ENCODE measurements at places on chromosomes 3 and 15.

DNA sequence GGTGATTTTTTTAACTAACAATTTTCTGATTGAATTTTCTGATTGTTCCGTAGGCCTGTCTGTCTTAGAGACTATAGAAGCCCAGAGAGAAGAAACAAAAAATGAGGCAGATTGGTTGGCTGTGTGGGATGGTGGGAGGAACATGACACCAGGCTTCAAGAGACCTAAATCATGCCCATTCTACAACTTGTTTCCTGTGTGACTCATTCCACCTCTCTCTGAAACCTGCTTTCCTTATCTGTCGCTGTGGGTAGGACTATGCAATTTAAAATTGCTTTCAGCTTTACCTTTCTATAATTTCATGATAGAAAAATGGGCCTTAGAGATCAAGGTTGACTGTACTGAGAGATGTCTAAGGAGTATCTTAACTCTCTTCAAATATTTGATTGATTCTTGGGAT is 44.5 kb downstream of the OXNAD1 start:
- H3K36me3 ChIP-seq = peaks cover 62% of the 10 kb centered on the region
- no peaks in the 10 kb centered on the region for H3K27me3 ChIP-seq
- no peak overlapping the region for H3K4me3 ChIP-seq
- H3K4me1 ChIP-seq = no peaks in the 10 kb centered on the region
- peak; percentile 15 for DNase-seq

- no peak overlapping the region for H3K4me3 ChIP-seq
- H3K27ac ChIP-seq = no peak overlapping the region
- H3K4me1 ChIP-seq = no peaks in the 10 kb centered on the region
- no peak for DNase-seq
- H3K36me3 ChIP-seq = no peaks in the 10 kb centered on the region
- no peaks in the 10 kb centered on the region for H3K27me3 ChIP-seq
Measured at GRCh38 chr15:81914734-81915256, 131.0 kb downstream of the MEX3B start.

DNA sequence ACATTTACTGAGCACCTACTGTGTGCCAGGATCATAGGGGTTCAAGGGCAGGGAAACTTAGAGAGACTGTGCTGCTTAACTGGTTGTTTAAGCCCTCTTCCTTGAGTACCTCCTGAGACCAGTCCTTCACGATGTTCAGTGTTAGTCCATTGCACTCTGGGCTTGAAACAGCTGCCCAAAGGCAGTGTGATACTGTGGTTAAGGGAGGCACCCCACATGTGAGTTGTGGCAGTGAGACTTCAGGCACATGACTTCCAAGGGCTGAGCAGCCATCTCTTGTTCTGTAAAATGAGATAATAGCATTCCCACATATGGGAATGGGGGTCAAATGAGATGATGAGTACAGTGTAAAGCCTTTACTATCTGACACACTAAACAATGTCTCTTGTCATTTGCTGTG is 75.1 kb downstream of the LINGO1 start:
- H3K27ac ChIP-seq = no peak overlapping the region
- no peaks in the 10 kb centered on the region for H3K27me3 ChIP-seq
- H3K4me1 ChIP-seq = no peaks in the 10 kb centered on the region
- no peak for DNase-seq
- H3K4me3 ChIP-seq = no peak overlapping the region

DNA sequence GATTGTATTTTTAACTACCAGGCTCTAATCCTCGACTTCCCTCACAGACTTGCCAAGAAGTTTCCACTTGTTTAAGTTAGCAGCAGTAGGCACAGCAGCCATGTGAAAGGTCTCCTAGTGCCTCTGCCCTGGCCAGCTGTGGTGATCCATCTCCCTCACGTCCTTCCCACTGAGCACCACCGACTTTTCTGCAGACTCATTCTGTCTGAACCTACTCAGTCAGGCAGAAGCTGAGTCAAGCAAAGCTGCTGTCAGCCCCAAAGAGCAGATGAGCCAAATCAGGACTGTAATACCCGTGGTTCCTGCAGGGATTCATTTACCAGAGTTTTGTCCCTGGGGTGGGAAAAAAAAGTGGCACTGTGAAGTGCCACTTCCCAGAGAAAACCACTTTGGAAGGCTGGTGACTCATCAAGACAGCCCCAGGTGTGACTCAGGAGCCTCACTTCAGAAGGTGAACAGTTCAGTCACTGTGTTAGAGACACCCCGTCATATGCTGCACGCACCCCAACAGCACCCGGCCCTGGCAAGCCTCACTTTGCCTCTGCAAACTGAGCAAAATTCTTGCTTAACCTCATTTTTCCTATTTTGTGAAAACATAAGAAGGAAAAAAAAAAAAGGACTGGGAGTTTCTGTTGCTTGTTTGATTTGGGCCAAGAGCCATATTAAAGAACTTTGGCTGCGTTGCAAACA is 76.0 kb downstream of the WWTR1 start:
- H3K27ac ChIP-seq = no peak overlapping the region
- H3K36me3 ChIP-seq = no peaks in the 10 kb centered on the region
- DNase-seq = no peak
- no peak overlapping the region for H3K4me3 ChIP-seq

DNA sequence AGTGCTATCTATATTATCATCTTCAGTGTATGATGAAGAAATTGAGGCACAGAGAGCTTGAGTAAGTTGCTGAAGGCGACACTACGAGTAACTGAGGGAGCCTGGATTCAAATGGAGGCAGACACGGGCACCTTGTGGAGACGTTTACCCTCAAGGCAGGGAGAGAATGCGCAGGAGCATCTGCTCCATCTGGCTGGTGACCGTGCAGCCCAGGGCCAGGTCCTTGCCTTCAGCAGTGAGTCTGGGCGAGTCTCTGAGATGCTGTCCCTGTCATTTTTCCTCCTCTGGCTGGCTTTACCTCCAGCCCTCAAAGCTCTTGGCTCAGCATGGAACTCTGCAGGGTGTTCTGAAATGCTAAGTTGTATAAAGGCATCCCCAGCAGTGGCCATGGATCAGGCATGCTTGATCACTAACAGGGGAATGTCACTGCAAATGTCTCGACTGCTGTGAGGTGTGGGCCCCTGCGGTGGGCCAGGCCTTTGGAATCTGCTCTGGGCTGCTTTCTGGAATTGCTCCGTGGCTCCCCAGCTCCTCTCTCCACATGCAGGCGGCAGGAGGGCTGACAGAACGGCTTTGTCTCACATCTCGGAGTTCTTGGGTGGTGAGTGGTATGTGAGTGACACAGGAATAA is 19.7 kb downstream of the SPSB4 start:
- no peak overlapping the region for H3K4me3 ChIP-seq
- DNase-seq = no peak
- no peaks in the 10 kb centered on the region for H3K27me3 ChIP-seq
- no peaks in the 10 kb centered on the region for H3K4me1 ChIP-seq
- H3K36me3 ChIP-seq = no peaks in the 10 kb centered on the region
- H3K27ac ChIP-seq = no peak overlapping the region

DNA sequence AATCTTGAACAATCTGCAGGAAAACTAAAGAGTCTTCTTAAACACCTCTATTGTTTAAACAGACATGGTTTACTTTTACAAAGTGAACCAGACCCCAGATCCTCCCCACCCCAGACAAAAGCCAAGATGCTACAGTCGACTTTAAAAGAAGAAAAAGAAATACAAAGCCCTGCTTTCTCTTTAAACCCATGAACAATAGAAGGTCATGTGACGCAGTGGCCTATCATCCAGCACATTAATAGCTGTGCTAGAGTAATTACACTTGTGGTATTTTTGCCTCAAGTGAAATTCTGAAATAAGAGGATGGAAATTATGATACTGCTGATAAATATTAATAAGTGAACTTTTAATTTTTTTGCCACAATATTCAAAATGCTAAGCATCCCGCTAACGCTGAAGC is 613.4 kb downstream of the FOXP1 start:
- H3K36me3 ChIP-seq = peaks cover 81% of the 10 kb centered on the region
- no peaks in the 10 kb centered on the region for H3K27me3 ChIP-seq
- DNase-seq = no peak
- no peak overlapping the region for H3K4me3 ChIP-seq
- H3K27ac ChIP-seq = no peak overlapping the region

GRCh38 chr3:152175528-152175889 is 93.2 kb upstream of the MBNL1 start:
- no peak for DNase-seq
- H3K36me3 ChIP-seq = no peaks in the 10 kb centered on the region
- no peak overlapping the region for H3K4me3 ChIP-seq
- H3K27ac ChIP-seq = no peak overlapping the region
- H3K4me1 ChIP-seq = peaks cover 26% of the 10 kb centered on the region

GRCh38 chr3:82475306-82475705 is 713.9 kb upstream of the GBE1 start:
- H3K4me1 ChIP-seq = no peaks in the 10 kb centered on the region
- no peak for DNase-seq
- H3K4me3 ChIP-seq = no peak overlapping the region
- no peaks in the 10 kb centered on the region for H3K27me3 ChIP-seq

- H3K27ac ChIP-seq = peak overlapping the region; percentile 36
- no peak for DNase-seq
- peaks cover 36% of the 10 kb centered on the region for H3K36me3 ChIP-seq
- peaks cover 47% of the 10 kb centered on the region for H3K4me1 ChIP-seq
- no peaks in the 10 kb centered on the region for H3K27me3 ChIP-seq
Measured at GRCh38 chr15:34984889-34985630, 3.0 kb downstream of the ZNF770 start.

DNA sequence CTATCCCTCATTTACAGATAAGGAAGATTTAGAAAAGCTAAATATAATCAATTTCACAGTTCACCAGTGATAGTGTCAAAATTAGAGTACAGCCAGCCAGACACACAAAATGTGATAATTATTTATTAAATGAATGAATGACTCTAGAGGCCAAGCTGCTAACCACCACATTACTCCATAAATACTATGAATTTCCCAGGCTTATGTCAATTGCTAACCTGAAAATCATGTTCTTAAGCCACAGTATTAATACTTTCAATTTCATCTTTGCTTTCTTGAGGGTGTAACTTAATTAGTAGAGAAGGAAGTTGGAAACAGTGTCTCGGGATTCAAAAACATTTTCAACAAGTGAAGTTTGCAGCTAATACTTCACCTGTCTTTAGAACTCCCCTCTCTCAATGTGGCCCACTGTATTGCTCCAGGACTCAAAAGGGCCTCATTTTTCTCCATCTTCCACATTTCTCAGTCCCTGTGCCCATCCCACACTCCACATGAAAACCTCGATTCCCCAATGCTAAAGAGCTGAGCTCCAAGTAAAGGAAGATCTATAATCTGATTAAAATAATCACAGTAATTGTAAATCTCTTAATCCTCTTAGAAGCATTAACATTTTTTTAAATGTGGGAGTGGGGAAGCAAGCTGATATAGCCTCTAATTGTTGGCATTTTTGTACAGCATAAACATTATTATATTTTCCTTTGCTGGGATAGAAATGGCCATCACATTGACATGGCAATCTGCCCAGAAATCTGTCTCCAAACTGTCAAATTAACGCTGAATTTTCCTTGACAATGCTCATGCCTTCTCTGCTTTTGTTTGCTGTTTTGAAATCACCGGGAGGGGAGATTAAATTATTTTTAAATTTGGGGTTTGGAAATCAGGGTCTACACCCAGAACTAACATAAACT is 765.1 kb downstream of the ROBO1 start:
- DNase-seq = no peak
- no peaks in the 10 kb centered on the region for H3K36me3 ChIP-seq
- no peaks in the 10 kb centered on the region for H3K27me3 ChIP-seq
- no peak overlapping the region for H3K4me3 ChIP-seq

DNA sequence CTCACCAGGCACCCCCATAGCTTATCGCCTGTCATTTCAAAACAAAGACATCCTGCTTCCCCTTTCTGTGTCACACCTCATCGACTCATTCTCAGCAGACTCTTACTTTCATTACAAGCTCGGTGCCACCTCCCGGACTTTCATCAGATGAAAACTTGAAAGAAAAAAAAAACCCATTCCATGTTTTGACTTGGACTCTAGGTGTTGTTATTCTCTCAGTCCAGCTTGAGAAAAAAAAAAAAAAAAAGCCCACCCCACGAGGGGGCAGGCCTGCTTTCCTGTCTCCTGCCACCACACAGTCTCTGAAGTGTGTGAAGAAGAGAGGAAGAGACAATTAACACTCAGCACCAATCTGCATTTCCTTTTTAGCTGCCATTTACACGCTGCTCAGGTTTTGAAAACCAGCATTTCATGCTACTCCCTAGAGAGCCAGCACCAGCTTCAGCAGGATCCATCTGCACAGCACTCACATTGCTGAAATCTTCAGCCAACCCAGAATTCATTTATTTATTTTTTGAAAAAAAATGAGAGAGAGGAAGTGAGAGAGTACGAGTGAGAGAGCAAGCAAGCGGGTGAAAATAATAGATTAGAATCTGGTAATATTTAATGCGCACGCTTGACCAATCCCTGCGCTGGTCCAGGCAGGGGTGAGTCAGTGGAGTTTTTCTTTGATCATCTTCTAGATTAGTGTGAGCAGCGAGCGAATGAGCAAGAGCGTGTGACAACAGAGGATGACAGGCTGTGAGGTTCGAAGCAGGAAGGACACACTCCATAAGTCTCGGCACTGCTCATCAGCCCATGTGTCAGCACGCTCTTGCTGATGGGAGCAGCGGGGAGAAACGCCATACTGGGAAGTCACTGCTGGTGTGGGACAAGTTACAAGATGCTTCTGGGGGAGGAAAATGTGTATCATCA is 23.5 kb downstream of the ZNF80 start:
- no peaks in the 10 kb centered on the region for H3K36me3 ChIP-seq
- H3K27me3 ChIP-seq = peaks cover 3% of the 10 kb centered on the region
- peaks cover 11% of the 10 kb centered on the region for H3K4me1 ChIP-seq
- no peak overlapping the region for H3K27ac ChIP-seq
- peak; percentile 56 for DNase-seq
- peak overlapping the region; percentile 78 for H3K4me3 ChIP-seq

- no peaks in the 10 kb centered on the region for H3K36me3 ChIP-seq
- no peak for DNase-seq
- H3K4me1 ChIP-seq = peaks cover 15% of the 10 kb centered on the region
- no peaks in the 10 kb centered on the region for H3K27me3 ChIP-seq
Measured at GRCh38 chr15:68218847-68219798, 10.4 kb downstream of the CLN6 start.

- H3K27me3 ChIP-seq = no peaks in the 10 kb centered on the region
- H3K4me3 ChIP-seq = no peak overlapping the region
- DNase-seq = no peak
- no peaks in the 10 kb centered on the region for H3K4me1 ChIP-seq
Measured at GRCh38 chr3:38545550-38545949, 49.4 kb downstream of the EXOG start.

DNA sequence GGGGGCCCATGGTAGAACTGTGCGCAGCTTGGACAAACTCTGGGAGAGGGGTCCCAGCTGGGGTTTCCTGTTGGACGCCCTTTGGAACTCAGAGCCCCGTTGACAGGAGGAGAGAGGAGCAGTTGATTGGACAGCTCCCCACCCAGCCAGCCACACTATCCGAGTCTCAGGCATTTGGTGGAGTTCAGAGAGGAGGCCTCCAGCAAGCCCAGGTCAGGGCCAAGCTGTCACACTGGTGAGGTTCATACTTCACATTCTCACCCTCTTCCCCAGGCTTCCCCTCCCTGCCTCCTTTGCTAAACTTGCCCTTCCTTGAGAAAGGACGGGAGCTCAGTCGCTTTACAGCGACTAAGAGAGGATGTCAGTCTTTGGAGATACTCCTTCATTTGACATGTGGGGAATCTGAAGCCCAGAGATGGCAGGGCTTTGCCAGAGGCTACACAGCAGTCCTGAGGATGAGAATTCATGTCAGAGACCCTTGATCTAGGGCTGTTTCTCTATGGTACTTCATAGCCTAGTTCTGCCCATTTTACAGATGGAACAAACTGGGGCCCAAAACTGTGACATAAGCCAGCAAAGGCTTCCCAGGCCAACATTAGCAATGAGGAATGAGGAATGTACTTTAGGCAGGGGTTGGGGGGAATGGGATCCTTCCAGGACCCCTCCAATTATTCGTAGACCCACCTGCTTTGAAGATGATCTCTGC is 142.2 kb downstream of the SMAD6 start:
- peaks cover 39% of the 10 kb centered on the region for H3K4me1 ChIP-seq
- H3K4me3 ChIP-seq = no peak overlapping the region
- H3K27me3 ChIP-seq = no peaks in the 10 kb centered on the region
- no peak overlapping the region for H3K27ac ChIP-seq
